ENCODE measurements at places on chromosomes 2 and 18. TPM values are rescaled to one million over a fixed set of nuclear protein-coding genes. Genes with fewer than 3 reads are reported as not detected.

Gene PROKR1
- not detected for total RNA-seq

Gene TRAPPC8
- 11.6 TPM for total RNA-seq

Gene TEKT4
- not detected for total RNA-seq

Gene NEU2
- total RNA-seq, result not detected

Gene CRYGC
- not detected for total RNA-seq

Gene SERPINE2
- total RNA-seq, result 201 TPM

Gene EXOC6B
- 8.6 TPM for total RNA-seq

All from A549 treated with CORT108297 at 1 μM for 4 hours (cell line).